SK-MEL-5 (cell line): ENCODE measurements at places on chromosomes 5 and 9.

DNA sequence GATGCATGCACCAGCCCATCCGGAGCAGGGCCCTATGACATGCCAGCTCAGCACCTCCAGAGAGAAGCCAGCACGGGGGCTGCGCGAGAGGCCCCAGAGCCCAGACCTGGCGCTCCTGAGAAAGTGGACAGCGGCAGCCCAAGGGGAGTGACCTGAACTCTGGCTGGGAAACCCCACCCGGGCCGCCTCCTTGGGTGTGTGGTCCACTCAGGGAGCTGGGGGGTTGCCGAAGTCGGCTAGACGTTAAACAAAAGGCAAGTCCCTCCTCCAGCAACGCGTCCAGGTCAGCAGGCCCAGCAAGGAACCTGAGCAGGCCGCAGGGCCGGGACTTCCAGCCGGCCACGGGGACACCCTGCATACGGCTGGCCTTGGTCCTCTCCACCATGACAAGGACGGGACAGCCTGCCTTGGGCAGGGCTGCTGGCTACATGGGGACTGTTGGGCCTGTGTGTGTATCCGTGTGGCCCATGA is 35.7 kb downstream of the NACC2 start:
- no peak for DNase-seq

DNA sequence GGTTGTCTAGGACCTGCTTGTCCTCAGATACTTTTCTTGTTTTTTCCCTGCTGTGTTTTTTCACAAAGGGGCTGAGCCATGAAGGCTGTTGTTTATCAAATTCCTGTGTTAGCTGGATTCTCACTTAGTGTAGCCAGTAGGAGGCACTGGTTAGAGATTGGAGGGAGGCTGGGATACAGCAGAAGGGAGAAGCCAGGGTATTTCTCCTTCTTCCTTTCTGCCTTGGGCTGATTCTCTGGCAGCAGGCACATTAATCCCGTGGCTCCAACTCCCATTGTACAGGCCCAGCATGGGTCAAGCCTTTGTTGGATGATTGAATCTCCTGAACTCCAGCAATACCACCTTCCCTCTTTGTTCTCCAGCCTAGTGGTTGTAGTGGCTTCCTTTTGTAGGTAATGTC is 46.4 kb upstream of the FAM170A start:
- peak; percentile 15 for DNase-seq

DNA sequence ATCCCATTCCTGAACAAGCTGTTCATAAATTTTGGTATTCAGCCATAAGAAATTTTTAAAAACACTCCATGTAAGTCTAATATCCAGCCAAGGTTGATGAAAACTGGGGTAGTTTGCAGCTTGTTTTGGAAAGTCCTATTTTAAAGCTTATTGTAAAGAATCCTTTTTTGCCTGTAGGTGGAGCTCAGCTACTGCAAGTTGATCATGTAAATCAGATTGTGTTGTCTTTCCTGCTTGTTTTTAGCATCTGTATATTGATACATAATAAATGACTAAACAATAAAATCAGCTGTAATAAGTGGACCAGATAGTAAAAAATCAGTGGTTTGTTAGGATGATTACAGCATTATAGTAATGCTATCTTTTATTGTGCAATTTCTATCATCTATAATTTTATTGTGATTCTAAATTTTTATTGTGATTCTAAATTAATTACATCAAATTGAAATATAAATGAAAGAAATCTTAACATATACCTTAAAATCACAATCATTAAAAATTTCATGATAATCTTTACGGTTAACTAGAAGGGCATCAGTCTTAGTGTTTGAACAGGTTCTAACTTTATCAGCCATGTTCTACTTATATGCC is 42.4 kb downstream of the CWC27 start:
- peak; percentile 72 for DNase-seq

GRCh38 chr5:151162776-151163175 is 5.2 kb upstream of the ANXA6 start:
- no peak for DNase-seq

GRCh38 chr9:89444274-89444673 is 53.6 kb downstream of the SEMA4D start:
- no peak for DNase-seq

- DNase-seq: no peak
Observed at GRCh38 chr5:149475777-149476176, 75.5 kb downstream of the CSNK1A1 start.

DNA sequence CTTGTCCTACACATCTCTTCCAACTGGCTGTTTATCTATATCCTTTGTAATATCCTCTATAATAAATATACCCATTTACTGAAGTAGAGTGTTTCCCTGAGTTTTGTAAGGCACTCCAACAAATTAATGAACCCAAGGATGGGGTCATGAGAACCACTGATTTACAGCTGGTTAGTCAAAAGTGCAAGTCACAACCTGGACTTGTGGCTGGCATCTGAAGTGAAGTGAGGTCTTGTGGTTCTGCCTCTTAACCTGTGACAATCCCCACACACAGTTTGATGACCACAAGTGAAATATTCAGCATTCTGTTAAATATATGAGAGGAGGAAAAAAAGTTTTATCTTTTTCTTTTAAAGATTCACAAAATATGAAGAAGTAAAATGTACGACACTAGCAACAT is 126.1 kb downstream of the NR2F1-AS1 start:
- DNase-seq: no peak
